ENCODE measurements at places on chromosomes 13 and 19. TPM values are rescaled to one million over a fixed set of nuclear protein-coding genes. Genes with fewer than 3 reads are reported as not detected.

C1QTNF9 gene
- total RNA-seq: 1.4 TPM

NFIX gene
- total RNA-seq: 56.8 TPM

ZNF829 gene
- 8.7 TPM for total RNA-seq

VAV1 gene
- total RNA-seq: 8.2 TPM

- DNase-seq: peak; percentile 12
Observed at GRCh38 chr13:96091164-96092117, 1.5 kb downstream of the HS6ST3 start.

GRCh38 chr13:66323745-66324347, 906.3 kb downstream of the PCDH9 start:
- DNase-seq: peak; percentile 35

- no peak for DNase-seq
Observed at GRCh38 chr13:65881561-65882155, 1348.5 kb downstream of the PCDH9 start.

DNA sequence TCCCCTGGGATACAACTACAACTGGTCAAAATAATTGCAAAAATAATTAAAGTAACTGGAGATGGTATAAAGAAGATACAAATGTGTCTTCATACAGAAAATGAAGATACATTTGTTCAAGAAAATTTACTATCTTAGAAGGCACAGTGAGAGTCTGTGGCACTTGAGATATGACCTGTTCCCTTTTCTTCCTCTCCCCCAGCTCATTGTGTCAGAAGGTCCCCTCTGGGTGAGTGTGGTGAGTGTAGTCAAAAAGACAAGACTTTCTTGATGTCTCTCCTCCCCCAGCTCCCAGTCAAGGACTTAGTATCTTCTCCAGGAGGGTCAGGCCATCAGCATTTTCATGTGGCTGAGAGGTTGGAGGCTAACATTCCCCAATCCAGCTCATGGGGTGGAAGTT, 51.7 kb downstream of the EDNRB start:
- DNase-seq: no peak

GRCh38 chr13:86591862-86592261, 792.6 kb upstream of the SLITRK6 start:
- no peak for DNase-seq

- DNase-seq: no peak
Observed at GRCh38 chr19:33590224-33590623, 31.5 kb upstream of the CHST8 start.

DNA sequence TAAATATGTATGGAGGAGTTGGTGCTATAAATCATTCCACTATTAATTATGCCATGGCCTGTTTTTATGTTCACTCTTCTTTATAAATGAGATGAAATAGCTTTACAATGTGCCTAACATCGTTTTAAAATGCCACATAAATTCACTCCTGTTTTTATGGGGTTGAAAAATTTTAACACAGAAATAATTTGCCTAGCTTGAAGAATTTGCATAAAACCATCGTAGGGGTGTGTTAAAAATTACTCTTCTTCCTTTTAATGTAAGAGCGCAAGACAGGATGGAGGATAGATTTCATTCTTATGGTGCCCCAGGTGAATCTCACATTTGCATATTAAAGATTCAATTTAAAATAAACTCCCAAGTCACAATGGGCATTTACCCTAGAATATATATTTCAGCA, 447.8 kb downstream of the OXGR1 start:
- no peak for DNase-seq
